ENCODE measurements at places on chromosomes 3 and 15.

DNA sequence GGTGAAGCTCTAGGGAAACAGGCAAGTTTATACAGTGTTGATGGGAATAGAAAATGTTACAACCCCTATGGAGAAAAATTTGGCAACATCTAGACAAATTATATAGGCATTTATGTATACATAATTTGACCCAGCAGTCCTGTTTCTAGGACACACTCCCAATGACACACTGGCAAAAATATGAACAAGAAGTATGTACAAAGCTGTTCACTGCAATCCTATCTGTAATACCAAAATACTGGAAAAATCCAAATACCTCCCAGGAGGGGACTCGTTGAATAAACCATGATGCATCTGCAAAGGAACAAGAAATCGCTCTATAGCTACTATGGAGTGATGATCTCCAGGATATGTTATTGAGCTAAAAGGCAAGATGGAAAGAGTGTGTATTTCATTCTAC lies 8.5 kb downstream of the BFSP2 start:
- no peak for DNase-seq

DNA sequence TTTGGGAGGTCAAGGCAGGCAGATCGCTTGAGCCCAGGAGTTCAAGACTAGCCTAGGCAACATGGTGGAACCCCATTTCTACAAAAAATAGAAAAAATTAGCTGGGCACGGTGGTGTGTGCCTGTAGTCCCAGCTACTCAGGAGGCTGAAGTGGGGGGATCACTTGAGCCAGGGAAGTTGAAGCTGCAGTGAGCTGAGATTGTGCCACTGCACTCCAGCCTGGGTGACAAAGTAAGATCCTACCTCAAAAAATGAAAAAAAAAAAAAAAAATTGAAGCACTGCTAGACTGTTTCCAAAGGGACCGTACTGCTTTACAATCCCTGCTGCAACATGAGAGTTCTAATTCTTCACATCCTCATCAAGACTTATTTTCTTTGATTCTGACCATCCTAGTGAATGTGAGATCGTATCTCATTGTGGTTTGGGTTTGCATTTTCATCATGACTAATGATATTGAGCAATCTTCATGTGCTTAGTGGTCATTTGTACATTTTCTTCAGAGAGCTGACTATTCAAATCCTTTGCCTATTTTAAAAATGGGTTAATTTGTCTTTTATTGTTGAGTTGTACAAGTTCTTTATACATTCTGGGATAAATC lies 10.8 kb downstream of the CMTM8 start:
- no peak for DNase-seq

- no peak for DNase-seq
Measured at GRCh38 chr3:186075489-186075888, 33.4 kb downstream of the ETV5 start.

DNA sequence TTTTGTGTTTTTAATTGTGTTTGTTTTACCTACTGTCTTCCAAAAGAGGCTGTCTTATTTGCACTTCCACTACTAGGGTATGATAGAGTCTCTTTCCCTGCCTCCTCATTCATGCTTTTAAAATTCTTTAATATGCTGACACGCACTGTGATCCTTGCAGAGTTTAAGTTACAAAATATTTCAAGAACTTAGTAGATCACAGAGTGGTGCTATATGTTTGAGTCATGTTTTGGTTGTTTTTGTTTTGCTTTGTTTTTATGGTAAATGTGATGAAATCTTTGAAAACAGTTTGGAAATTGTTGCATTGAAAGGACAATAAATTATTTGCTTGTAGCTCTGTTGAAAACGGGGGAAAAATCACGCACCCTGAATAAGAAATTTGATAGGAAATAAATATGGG lies 5.9 kb upstream of the ABHD10 start:
- DNase-seq = no peak

DNA sequence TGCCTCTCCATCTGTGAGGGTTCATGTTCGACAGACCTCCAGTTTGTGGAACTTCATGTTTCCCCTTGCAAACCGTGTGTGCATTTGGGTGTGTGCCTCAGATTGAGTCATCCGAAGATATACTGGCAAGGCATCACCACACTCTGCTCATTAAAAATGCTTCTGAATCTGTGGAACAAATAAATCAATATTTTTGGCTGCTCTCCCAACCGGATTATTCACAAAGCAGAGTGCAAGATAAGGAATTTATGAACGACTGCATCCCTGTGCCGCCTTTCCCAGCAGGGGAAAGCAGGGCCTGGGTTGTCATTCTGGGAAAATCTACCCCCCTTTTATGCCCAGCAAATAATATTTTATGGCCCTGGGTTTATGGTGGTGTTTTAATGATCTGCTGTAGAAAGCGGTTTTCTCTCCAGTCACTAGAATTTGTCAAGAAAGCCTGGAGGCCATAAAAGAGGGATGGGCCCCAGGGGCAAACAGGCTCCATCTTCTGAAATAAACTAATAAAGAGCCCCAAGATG lies 4.2 kb upstream of the WNT5A start:
- DNase-seq = no peak

- no peak for DNase-seq
Measured at GRCh38 chr3:114646526-114646925, 352.7 kb downstream of the TIGIT start.
